ENCODE measurements at places on chromosomes 13 and 19.

DNA sequence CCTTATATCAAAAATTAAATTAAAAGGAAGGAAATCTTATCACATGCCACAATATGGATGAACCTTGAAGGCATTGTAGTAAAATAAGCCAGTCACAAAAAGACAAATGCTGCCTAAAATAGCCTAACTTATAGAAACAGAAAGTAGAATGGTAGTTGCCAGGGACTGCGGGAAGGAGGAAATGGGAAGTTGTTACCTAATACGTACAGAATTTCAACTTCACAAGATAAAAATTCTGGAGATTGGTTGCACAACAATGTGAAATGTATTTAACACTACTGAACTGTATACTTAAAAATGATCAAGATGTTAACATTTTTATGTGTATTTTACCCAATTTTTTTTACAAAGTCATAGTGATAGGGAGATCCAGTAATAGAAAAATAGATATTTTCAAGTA, 10.2 kb upstream of the N4BP2L2 start:
- no peak for DNase-seq

DNA sequence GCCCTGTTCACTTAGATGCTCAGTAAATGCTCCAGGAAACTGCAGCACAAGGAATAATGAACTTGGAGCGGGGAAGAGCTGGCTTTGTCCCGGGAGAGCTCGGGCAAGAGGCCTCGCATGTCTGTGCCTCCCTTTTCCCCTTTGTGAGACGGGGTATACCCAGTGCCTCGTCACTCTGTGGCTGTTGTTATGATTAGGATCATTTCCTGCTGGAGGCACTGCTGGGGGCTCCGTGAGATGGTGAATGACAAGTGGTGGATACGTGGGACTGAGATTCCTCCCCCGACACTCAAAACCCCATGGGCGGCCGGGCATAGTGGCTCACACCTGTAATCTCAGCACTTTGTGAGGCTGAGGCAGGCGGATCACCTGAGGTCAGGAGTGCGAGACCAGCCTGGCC, 1.1 kb upstream of the PLVAP start:
- no peak for DNase-seq

DNA sequence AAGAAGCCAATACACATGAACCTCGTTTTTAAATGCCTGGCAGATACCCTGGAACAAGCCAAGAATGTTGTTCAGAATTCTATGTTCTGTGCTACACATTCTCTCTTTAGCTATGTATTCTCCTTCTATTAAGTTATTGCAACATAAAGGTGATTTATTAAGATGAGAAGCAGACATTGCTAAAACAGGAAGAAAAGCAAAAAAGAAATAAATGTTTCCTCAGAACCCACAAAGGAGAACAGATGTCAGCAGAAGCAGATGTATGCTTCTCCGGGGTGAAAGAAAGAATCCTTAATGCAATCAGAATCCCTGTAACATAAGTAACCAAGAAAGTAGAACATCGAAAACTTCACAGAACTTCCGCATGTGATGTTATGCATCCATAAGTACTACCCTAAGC, 302.9 kb downstream of the DCT start:
- DNase-seq: no peak

DNA sequence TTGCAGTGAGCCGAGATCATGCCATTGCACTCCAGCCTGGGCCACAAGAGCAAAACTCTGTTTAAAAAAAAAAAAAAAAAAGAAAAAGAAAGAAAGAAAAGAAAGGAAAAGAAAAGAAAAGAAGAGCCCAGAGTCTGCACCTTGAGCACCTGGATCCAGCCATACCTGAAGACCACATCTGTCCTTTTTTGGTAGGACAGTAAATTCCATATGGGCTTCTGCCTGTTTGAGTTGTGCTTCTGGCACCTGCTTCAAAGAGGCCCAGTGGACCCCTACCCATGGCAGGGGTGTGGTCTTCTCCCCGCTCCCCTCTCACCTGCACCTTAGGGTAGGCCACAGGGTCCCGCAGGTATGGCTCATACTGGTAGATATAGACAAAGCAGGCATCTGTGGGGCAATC, 5.8 kb downstream of the TM6SF2 start:
- DNase-seq: no peak

DNA sequence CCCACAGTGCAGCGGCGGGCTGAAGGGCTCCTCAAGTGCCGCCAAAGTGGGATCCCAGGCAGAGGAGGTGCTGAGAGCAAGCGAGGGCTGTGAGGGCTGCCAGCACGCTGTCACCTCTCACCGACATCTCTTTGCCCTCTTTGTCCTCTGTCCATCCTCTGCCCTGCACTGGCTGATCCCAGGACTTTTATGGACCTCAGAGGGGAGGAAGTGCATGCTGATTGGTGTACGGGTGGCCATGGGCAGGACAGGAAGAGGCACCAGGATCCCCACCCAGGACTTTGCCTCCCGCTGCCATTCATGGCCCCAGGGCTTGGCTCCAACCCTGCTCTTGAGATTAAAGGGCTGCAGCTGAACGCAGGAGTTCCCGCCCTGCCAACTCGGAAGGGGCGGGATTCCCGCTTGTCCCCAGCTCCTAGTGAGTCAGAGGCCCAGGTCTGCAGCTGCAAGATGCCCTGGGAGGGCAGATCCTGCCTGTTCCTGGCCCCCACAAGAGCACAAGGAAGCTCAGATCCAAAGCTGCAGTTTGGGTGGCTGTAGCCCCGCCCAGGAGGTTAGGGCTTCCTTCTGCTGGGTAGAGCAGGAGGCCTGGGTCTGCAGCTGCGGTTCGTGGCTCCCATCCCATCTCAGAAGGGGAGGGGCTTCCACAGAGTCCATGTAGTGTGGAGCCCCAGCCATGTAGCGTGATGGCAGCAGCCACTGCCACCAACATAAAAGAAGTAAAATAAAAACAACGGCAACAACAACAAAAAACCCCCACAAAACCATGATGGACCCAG, 1716.7 kb downstream of the SLITRK1 start:
- no peak for DNase-seq

DNA sequence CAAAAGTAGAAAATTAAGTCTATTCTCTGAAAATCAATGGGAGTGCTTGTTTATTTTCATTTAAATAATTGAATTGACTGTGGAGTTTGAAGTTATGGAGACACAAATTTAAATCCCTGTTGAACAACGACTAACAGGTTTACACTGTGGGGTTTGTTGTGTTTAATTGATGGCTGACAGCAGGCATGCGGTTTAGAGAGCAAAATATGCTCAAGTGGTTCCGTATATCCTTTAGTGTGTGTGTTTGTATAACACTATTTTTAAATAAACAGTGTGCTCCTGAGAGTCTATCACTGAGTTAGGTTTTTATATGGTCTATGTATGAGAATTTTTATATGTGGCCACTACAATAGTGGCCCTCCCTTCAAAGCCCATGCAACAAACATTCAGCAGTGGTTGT, 332.0 kb downstream of the GPC6 start:
- no peak for DNase-seq

- no peak for DNase-seq
These were observed 16.2 kb upstream of the FOXO1 start for GRCh38 chr13:40682449-40683240.

DNA sequence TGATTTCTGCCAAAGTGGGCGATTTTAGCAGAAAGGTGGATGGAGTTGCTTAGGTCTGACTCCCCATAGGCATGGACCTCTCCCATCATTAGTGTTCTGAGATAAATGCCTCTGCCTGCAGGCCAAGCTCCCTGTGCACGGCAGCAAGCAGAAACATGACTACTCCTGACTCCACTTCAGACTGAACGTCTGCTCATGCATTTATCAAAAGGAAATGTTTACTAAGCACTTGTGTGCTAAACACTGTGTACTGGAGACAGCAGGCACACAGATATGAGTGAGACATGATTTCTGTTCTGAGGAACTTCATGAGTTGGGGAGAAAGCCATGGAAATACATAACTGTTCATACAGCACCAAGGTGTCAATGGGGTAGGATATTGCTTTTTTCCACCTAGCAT, 149.6 kb downstream of the MIPEP start:
- DNase-seq: no peak

DNA sequence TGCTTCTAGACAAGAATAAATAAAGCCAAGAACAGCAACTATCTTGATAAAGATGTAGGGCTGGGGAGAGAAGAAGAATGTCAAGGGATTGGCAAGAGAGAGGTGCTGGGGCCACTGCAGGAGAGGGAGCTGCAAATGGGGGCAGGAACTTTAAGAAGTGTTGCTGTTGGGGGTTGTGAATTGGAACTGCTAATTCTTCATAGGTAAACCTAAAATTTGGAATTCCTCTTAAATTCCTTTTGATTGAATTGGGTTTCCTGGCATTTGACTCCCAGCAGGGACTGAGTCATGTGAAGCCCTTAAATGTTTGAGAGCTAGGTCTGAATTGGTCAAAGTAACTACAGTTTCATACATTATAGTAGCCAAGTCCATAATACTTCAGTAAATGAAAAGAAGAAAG, 305.6 kb upstream of the TMTC4 start:
- no peak for DNase-seq

DNA sequence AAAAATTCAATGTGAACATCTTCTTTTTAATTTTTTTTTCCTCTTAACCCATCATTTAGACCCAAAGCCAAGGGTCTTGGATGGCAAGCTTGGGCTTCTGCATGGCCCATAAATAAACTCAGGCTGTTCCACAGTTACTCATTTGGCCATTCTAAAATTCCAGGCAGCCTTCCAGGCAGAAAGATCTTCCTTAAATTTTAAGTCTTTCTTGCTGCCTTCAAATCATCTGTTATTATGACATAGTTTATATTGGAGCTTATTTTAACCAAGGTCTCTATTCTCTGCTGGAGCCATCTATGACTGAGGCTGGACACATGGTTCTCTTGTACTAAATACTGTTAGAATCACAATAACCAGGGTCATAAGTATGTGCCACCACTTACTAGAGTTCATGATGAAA, 317.3 kb upstream of the MAB21L1 start:
- no peak for DNase-seq

- DNase-seq: no peak
These were observed at the start of gene GRIN3B for GRCh38 chr19:1000095-1000494. GRIN3B (plus strand) TSS chr19:1000419; CDS start chr19:1000438, 19 bp downstream.

DNA sequence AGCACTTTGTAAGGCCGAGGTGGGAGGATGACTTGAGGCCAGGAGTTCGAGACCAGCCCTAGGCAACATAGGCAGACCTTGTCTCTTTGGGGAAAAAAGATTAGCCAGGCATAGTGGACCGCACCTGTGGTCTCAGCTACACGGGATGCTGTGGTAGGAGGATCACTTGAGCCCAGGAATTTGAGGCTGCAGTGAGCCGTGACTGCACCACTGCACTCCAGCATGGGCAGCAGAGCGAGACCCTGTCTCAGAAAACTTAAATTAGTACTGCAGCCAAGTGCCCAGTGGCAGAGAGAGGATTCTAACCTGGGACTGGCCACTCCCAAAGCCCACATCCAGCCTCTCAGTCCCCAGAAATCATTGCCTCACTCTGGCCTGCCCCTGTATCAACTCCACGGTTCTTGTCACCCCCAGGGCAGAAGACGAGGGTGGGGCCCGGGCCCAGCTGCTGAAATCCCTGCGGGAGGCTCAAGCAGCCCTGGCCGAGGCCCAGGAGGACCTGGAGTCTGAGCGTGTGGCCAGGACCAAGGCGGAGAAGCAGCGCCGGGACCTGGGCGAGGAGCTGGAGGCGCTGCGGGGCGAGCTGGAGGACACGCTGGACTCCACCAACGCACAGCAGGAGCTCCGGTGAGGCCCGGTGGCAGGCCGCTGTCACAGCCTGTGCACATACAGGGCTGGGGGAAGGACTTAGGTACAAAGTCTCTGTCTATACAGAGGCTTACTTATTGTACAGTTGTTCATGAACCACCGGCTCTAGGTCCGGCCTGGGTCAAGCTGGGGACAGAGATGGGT, 53.4 kb downstream of the KCNC3 start:
- no peak for DNase-seq

DNA sequence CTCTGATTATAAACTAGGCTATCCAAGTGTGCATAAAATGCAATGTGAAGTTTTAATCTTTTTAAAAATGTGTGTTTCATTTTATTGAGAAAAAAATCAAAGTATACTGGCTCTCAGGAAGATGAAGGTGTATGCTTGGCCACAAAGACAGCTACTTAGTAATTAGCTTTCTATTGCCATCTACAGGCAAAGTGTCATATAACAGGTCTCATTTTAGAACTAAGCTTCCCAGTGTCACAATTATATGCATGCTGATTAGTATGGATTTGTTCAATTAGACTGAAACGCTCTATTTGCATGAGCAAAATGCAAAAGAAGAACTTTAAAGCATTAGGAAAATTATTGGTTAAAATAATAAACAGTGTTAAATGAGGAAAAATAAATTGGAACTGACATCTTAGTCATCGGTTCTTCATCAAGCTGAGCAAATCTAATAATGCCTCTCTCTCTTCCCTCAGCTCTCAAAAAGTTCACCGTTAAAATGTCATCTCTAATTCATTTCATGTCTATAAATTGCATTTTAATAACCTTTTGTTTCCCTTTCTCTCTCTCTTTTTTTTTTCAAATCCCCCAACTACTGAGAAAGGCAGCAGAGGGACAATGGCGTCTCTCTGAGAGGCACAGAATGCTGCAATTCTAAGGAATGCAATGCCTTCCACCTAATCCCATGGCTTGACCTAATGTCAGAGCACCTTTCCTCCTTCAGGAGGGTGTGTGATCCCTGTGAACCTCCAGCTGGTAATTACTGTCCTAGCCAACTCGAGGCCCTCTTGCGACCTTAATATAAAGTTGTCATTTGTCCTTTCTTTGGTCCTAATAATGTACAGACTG, 313.1 kb upstream of the MAB21L1 start:
- DNase-seq: no peak

DNA sequence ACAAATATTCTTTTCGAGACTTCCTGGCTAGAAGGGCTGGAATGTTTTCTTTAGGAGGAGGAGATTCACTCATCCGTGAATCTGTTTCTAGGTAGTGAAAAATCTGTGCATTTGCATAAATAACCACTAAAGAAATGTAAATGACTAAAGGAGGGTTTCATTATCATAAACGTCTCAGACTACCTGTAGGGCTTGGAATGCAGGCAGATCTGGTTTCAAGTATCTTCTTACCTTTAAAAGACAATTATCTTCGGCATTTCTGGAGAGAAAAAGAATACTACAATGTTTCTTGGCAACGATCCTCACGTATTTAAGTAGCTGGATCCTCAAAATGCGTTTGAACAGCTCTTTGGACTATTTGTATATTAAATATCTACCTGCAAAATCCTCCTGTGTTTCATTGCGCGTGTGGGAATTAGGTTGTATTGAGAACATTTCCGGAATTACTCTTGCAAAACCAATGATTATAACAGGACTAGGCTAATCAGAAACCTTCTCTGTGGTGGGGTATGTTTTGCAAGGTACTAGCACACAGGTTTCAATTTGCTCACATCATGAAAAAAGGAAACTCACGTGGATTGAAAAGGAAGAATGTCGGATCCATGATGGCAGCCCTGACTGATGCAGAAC, 291.1 kb upstream of the ARGLU1 start:
- no peak for DNase-seq

DNA sequence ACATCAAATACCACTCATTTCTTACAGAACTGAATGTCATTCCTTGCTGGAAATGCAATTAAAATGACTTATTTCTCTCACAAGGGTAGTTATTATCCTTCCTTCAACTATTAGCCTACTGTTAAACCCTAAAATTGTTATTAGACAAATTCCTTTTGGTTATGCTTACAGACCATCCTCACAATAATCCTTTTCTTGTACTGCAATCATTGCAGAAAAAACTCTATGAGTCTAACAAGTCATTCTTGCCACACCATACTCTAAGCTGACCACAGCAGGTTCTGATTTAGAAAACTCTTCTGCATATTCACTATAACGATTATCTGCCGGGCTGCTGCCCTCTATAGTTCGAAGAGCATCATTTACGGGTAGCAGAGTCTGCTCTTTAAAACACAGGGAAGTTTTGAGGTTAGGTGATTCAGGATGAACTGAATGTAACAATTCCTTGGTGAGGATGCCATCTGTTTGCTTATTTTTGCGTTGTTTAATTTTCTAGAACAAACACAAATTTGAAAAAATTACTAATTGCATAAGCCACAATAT, 38.2 kb downstream of the MTMR6 start:
- no peak for DNase-seq
